Stimulated activated CD4-positive, alpha-beta T cell treated with anti-CD3 and anti-CD28 coated beads, Interleukin-1b, Interleukin-23, amount 100 ng/mL, for 24 hours (primary cell): ENCODE measurements at places on chromosomes 7 and 10.

- no peak for DNase-seq
Measured at GRCh38 chr7:98700533-98700932, 83.4 kb downstream of the NPTX2 start.

GRCh38 chr7:90596671-90597562 lies 796 bp downstream of the CDK14 start:
- no peak for DNase-seq

DNA sequence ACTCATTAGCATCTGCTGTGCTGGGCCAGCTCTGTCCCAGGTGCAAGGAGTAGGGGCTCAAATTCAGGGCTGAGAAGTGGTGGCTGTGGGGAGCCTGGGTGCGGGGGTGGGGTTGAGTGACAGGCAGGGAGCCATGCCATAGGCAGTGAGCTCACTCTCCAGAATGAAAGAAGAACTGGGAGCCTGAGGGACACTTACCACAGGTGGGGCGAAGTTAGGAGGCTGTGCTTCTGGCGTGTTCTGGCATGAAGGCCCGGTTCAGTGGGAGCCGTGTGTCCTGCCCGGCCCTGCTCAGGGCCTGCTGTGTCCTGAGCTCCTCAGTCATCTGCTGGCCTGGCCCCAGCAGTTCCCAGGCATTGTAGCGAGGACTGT lies 62.5 kb downstream of the MKI67 start:
- DNase-seq: no peak

GRCh38 chr7:23938937-23939552 lies 229.0 kb downstream of the STK31 start:
- no peak for DNase-seq

- no peak for DNase-seq
Measured at GRCh38 chr10:103967448-103968071, 620 bp downstream of the SLK start.

DNA sequence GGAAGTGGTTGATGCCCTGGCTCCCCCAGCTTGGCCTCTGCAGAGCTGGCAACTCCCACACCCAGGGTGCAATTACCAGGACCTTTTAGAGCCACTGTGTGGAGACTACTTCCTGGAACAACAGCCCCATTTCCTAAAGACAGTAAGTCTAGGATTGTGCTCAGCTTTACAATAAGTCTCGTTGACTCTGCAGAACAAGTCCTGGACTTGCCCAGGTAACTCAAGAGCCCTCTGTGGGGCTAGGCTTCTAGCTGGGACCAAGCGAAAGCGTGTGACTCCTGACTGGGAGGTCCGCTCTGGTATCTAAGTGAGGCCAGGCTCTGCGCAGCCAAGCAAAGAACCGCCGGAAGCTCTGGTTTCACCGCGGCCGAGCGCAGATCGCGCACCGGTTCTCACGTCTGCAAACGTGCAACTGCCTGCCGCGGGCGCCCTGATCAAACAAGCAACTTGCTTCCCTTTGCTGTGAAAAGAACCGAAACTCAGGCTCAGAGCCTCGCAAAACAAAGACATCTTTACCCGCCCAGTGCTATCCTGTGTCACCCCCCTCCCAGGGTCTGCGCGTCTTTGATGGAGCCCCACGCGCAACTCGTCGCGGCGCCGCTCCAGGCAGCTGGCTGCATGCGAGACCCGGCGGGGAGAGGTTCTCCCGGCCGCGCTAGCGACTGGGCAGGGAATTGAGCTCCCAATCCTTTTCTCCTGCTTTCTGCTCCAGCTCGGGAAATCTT lies 4.4 kb upstream of the PDLIM1 start:
- no peak for DNase-seq

DNA sequence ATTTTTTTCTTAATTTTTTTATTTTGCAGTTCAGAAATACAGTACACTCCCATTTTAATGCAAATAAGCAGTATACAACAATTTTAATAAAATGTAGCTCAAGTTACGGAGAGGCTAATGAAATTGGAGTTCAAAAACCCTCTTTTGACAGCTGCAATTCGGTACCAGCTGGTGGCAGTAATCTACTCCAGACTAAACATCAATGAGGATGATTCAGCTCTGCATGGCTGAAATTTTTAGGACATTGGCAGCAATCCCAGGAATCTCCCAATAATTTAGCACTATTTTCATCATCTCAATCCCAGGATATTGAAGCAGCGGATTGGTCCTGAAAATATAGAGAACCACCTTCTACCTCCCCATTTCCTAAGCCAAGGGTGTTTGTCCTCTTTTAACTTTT lies 278.8 kb downstream of the CACNA2D1 start:
- DNase-seq: no peak

DNA sequence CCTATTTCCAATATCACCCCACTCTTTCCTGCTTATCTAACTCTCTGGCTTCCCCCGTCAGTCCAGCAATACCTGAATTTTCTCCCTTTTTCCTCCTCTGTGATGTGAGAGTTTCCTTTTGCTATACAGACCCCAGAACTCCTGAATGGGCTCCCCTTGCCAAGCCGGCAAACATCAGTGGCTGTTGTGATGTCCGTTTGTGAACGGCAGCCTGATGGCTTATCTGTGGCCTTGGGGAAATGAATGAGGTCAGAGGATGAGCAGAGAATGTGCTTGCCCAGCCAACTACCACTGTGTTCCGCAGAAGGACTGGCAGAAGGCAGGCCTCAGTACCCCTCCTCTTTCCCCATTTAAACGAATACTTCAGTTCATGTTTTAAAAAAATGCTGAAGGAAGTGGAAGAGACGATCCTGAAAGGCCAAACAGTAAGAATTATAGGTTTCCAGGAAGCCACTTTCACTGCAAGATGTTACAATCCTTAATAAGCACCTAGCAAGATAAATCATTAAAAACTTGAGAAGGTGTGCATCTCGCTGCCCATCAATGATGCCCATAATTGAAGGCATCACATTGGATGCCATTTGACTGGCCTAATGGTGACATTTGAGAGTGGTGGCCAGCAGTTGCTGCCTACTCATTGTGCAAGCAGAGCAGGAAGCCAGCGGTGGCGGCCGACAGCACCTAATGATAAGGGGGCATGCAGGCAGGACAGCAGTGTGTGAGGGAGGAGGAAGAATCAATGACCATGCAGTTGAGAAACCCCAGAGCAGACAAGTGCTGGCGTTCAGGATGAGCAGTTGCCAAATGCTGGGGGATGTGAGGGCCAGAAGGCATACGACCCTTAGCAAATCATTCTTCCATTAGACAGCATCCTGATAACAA lies 31.5 kb downstream of the SLC18A2 start:
- DNase-seq: no peak

GRCh38 chr7:3892686-3893085 lies 591.6 kb downstream of the SDK1 start:
- no peak for DNase-seq

DNA sequence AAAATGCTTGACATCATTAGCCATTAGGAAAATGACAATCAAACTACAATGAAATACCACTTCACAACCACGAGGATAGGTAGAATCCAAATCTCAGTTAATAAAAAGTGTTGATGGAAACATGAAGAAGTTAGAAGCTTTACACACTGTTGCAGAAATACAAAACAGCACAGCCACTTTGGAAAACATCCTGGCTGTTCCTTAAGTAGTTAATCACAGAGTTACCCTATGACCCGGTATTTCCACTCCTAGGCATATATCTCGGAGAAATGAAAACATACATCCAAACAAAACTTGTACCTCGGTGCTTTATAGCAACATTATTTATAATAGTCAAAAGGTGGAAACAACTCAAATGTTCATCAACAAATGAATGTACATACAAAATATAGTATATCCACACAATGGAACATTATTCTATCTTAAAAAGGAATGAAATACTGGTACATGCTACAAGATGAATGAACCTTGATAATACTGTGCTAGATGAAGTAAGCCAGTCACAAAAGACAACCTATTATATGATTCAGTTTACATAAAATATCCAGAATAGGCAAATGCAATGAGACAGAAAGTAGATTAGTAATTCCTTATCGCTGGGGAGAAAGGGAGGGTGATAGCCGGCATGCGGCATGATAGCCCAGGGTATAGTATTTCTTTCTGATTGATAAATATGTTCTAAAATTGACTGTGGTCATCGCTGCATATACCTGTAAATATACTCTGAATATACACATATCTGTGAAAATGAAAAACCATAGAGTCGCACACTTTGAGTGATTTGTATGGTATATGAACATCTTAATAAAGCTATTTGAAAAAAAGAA lies 1.9 kb downstream of the VWDE start:
- DNase-seq: no peak

DNA sequence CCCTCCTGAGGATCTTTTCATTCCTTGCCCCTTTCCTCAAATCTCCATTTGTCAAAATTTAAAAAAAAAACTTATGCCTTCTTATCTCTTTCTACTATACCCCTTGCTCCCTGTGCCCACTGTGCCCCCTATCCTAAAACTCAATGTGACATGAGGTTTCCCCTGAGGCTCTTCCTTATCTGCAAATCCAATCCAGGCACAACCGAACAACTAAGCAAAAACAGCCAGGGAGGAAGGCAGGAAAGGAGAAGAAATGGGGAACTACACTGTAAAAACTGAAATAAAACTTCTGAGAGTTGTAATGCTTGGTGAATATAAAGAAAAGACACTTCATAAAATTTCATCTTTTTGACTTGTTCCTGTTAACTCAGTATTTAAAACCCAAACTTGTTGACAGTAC lies 54.2 kb downstream of the CRPPA start:
- DNase-seq: no peak

DNA sequence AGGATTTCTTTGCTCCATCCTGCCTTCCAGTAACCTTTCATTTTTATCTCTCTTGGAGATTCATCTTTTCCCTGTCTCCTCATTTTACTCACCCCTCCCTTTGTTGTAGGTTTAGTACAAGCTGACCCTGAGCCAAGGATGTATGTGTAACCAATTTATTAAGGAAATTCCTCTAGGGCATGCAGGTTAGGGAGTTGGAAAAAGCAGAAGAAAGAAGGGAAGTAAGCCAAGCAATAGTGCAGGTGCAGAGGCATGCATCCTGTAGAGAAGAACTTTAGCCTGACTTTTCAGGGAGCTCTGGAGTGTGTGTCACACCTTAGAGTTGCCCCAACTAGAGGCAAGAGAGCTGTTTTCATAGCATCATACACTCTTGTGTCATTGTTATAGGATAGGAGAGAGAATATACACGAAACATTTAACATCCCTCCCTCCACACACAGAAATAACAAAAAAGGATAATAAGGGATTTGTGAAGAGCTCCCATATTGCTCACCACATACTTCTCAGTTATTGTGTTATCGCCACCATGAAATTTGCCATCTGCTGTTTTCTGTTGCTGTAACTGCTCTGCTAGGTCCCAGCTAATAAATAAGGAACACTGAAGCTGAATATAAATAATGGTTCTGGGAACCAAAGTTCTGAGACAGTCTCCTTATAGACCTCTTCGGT lies 21.8 kb upstream of the SEMA3C start:
- DNase-seq: no peak

- no peak for DNase-seq
Measured at GRCh38 chr10:110868981-110869380, 2.7 kb upstream of the PDCD4 start.

- no peak for DNase-seq
Measured at GRCh38 chr7:129721068-129721467, 109.5 kb downstream of the NRF1 start.

DNA sequence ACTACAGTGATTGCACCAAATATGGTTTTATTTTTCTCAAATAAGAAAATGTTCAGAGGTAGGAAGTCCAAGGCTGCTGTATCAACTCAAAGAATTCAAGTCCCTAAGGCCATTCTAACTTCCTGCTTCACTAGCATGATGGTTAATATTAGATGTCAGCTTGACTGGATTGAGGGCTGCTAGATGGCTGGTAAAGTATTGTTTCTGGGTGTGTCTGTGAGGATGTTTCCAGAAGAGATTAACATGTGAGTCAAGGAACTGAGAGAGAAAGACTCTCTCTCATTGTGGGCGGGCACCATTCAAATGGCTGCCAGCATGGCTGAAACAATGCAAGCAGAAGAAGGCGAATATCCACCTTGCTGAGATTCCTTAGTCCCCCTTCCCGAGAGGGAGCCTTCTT lies 77.4 kb upstream of the NRBF2 start:
- no peak for DNase-seq

- no peak for DNase-seq
Measured at GRCh38 chr10:11516431-11516746, 95.1 kb downstream of the USP6NL start.

GRCh38 chr7:90655566-90655965 lies 59.4 kb downstream of the CDK14 start:
- DNase-seq: no peak

DNA sequence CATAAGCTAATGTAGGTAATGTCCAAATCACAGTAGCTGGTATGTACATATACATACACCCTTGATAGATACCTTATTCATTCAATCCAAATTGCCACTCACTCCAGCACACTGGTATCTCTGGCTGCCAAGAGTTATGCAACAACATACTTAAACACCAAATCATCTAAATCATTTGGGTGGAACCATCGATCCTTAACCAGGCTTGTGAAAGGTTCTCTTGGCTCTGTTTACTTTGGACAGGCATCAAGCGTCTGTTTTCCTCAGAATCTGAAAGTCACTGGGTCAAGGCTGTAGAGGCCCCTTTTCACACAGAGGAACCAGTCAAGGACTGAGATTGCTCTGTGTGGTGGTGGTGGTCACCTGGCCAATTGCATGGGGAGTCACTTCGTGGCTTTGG lies 24.6 kb downstream of the JAZF1 start:
- DNase-seq: no peak

- DNase-seq: no peak
Measured at GRCh38 chr7:77825131-77825530, 26.6 kb downstream of the PHTF2 start.

- no peak for DNase-seq
Measured at GRCh38 chr10:122998360-122998917, 10.2 kb downstream of the IKZF5 start.

GRCh38 chr7:158193446-158193845 lies 394.2 kb downstream of the PTPRN2 start:
- DNase-seq: no peak

GRCh38 chr10:62512732-62513475 lies 138.7 kb downstream of the ZNF365 start:
- no peak for DNase-seq

- no peak for DNase-seq
Measured at GRCh38 chr7:67267914-67268313, 271.3 kb downstream of the TYW1 start.

GRCh38 chr10:121115154-121115553 lies 264.0 kb downstream of the WDR11 start:
- no peak for DNase-seq

DNA sequence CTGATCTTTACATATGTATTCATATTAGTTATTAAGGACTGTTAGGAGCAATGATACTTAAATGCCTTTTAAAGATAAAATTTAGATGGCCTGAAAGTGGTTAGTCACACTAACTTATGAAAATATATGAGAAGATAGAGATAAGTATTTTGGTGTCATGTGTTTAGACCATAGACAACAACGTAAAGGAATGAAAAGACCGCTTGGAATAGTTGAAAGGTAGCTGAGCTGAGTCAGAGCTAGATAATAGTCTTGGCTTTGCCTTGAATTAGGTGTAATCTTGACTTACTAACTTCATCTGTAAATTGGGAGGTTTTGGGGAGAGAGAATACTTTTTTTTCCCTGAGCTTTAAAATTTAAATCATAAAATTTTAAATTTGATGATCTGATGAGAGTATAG lies 127.0 kb downstream of the LYZL1 start:
- no peak for DNase-seq

GRCh38 chr10:69703766-69704630 lies 74.0 kb downstream of the FAM241B start:
- DNase-seq: no peak

- DNase-seq: no peak
Measured at GRCh38 chr7:100407285-100408180, 21.0 kb downstream of the ZCWPW1 start.

GRCh38 chr10:74947781-74948401 lies 121.5 kb downstream of the KAT6B start:
- DNase-seq: no peak

- DNase-seq: no peak
Measured at GRCh38 chr7:2412587-2413201, 9.3 kb downstream of the CHST12 start.
